Amniotic epithelial cell (primary cell): ENCODE measurements at places on chromosomes 1 and 21.
A peak's percentile ranks its signal among the peaks of the same experiment; 100 is the strongest.

DNA sequence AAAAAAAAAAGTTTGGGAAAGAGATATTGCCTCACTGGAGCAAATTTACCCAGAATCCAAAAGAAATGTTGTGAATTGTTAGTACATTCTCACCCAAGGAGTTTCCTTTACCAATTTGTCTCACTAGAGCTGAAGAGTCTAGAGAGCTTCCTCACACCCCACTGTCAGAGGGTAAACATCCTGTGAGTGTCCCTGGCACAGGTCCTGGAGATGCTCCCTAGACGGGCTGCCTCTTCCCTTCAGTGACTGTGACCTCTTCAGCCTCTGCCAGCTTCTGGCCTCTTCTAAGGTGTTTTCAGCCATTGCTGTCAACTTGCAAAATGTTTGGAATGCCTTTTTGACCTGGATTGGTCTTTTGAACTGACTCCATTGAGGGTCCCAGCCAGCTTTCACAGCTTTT, 159.4 kb downstream of the DHRS3 start:
- DNase-seq = no peak

DNA sequence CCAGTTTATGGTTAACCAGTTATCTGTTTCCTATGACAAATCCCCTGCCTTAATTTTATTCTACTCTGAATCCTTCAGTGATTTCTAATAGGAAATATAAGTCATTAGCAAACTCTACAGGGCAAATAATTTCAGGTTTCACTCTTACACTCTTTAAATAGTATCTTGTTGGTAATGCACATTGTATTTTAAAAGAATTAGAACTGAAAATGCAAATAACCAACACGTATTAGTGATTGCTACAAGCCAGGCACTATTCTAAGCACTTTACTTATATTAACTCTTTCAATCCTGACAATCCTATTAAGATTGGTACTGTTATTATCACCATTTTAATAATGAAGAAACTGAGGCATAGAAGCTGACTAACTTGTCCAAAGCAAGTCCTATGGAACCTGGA, 48.3 kb upstream of the LHX8 start:
- DNase-seq = no peak

DNA sequence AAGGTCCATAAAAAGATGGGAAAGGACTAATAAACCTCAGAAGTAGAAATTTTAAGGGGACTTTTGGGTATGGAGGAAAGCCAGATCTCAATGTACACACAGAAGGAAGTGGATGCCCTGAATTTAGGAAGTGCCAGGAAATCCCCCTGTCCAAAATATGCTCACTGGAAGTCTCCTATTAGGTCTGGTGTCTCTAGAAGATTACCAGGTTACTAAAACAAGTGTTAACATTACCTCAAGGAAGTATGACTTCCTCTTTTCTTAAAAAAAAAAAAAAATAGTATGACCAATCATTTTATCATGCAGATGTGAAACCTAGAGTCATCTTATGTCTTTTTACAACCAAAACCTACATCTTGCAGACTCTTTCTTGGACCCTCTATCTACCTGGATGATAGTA, 30.7 kb downstream of the CD58 start:
- DNase-seq = no peak

GRCh38 chr1:9705337-9706093, 54.0 kb downstream of the PIK3CD start:
- DNase-seq = peak; percentile 20

- DNase-seq = no peak
Measured at GRCh38 chr1:112911506-112912220, 44.3 kb downstream of the SLC16A1 start.

DNA sequence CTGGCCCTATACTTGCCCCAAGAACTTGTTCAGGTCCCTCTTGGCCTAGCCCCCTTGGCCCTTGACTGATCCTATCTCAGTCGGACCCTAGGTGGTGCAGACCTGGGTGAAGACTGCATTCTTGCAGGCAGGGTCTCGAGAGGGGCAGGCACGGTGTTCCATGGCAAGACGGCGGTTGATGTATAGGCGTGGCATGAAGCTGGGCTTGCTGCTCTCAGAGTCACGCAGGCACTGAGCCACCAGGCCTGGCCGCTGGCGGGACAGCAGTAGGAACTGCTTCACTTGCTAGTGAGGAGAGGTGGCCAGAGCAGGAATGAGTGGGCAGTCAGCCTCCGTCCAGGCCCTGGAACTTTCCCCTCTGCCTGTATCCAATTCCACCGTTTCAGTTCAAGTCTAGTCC, 3.8 kb downstream of the HECTD3 start:
- no peak for DNase-seq

DNA sequence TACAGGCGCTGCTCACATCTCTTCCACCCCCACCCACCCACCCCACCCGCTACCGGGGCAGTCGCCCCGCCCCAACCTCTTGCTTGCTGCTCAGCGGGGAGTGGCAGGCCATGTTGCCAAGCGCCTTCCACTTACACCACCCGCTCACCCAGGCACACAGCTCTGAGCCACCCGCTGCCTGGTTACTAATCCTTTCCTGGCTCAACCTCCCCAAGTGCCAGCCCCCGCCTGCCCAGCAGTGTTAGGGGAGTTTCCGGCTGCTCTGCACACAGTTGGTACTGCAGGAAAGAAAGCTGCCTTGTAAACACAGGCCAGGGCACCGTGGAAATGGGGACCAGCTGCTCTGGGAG, 56.2 kb downstream of the LACTBL1 start:
- DNase-seq = peak; percentile 7

- no peak for DNase-seq
Measured at GRCh38 chr1:203680765-203681164, 54.1 kb downstream of the ATP2B4 start.

GRCh38 chr1:54559771-54560231, 11.8 kb downstream of the ACOT11 start:
- no peak for DNase-seq

GRCh38 chr1:38132681-38133080, 86.1 kb upstream of the POU3F1 start:
- peak; percentile 38 for DNase-seq

DNA sequence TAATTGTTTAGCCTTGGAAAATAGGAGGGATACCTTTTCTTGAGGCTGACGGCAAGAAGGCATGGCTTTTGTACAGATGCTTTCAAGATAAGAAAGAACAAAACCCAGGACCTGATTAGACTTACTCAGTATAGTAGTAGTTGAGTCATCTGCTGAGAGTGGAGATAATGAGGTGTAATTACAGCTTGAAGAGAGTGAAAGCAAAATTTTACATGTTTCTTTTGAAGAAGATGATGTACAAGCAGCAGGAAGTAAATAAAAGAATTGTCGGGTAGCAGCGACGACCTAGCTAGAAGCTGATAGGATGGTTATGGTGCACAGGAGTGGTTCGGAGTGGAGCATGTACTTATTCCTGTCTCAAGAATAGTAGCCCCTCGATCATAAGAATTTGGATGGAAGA, 6.6 kb downstream of the ANGPTL1 start:
- peak; percentile 77 for DNase-seq

- DNase-seq = no peak
Measured at GRCh38 chr1:47405697-47406096, 10.4 kb upstream of the FOXE3 start.

DNA sequence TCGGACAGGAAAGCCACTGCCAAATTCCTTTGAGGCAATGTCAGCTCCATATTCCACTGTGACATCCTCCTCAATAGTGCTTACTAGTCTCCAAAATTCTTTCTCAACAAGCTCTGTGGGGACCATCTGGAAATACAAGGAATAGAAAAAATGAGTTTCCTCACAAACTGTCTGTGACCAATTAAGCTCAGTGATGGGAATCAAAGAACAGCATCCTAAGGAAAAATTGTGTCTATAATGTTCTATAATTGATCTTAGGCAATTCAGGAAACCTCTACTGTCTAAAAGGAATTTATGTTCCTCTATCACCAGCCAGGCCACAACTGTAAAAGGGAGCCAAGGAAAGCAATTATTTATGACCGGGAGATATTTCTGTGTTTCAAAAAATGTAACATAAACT, 46.1 kb upstream of the SYT2 start:
- DNase-seq = no peak

- DNase-seq = peak; percentile 80
Measured at GRCh38 chr1:50542362-50542761, 119.1 kb upstream of the DMRTA2 start.

- DNase-seq = no peak
Measured at GRCh38 chr21:36873513-36873912, 93.0 kb downstream of the HLCS start.

- peak; percentile 68 for DNase-seq
Measured at GRCh38 chr1:186531561-186532165, 70.7 kb upstream of the PDC start.

DNA sequence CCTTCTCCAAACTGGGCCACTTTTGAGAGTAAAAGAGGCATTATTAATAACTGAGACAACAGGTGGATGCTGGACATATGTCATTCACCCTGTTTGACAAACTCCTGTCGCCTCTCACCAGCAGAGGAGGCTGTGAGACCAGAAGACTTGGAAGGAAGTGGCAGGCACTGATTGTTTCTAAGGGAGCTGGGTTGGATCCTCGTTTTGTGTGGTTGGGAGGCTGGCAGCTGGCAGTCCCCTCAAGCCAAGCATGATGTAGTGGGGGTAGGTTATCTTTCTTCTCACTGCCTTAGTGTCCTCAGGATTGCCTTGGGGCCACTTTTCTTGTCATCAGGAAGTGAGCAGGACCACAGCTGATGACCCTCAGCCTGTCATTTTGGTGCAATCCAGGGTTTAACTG, 86.5 kb upstream of the KCNJ15 start:
- DNase-seq = peak; percentile 32

DNA sequence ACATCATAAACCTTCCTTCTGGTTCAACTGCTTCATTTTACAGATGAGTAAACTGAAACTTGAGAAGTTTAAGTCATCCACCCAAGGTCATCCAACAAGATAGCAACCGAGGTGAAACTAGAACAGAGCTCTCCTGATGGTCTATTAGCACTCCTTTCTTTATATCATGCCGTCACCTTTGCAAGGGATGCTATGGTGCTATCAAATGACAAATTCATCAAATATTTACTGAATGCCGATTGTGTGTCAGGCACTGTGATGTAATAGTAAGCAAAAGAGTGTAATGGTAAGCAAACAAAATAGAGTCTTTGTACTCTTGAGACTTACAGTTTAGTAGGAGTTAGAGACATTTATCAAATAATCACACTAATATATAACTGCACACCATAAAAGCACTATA, 14.0 kb upstream of the SGIP1 start:
- no peak for DNase-seq

DNA sequence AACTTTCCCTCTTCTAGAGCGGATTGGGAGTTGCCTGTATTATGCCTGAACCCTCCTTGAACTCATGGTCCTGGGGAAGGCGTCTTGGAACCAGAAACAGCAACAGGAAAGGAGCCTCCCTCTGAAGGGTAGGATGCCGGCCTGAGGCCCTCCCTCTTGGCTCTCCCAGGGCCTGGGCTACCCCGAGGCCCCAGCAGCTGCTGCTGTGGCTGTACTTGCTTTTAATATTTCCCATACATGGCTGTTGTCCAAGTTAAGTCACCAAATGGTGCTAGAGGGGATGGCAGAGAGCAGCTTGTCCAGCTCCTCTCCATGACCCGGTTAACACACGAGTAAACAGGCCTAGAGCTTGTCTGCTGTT, 10.5 kb downstream of the CHRNB2 start:
- no peak for DNase-seq

DNA sequence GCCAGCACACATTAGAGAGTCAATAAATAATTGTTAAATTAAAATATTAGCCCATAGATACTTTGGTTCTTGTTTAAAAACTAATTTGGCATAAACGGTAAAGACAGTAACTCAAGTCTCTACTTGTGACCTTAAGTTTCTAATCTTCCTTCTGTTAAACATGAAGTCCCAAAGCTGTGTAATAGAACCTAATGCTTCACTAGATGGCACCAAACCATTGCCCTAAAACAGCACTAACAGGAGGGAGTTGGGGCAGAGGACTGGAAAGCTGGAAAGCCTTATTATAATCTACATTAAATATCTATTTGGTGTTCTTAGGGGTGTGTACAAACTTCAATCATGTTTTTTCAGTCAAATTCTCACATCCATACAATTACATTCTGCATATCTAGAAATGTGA, 176.7 kb downstream of the OLFM3 start:
- peak; percentile 34 for DNase-seq

GRCh38 chr1:110798691-110799256, 74.2 kb upstream of the CD53 start:
- DNase-seq = no peak

- no peak for DNase-seq
Measured at GRCh38 chr1:194830387-194830786, 1644.0 kb upstream of the B3GALT2 start.

- DNase-seq = no peak
Measured at GRCh38 chr1:5720484-5720883, 271.7 kb downstream of the NPHP4 start.

GRCh38 chr21:42440187-42440792, 36.6 kb downstream of the UBASH3A start:
- no peak for DNase-seq

GRCh38 chr1:112800289-112800688, 85.2 kb upstream of the PPM1J start:
- no peak for DNase-seq

DNA sequence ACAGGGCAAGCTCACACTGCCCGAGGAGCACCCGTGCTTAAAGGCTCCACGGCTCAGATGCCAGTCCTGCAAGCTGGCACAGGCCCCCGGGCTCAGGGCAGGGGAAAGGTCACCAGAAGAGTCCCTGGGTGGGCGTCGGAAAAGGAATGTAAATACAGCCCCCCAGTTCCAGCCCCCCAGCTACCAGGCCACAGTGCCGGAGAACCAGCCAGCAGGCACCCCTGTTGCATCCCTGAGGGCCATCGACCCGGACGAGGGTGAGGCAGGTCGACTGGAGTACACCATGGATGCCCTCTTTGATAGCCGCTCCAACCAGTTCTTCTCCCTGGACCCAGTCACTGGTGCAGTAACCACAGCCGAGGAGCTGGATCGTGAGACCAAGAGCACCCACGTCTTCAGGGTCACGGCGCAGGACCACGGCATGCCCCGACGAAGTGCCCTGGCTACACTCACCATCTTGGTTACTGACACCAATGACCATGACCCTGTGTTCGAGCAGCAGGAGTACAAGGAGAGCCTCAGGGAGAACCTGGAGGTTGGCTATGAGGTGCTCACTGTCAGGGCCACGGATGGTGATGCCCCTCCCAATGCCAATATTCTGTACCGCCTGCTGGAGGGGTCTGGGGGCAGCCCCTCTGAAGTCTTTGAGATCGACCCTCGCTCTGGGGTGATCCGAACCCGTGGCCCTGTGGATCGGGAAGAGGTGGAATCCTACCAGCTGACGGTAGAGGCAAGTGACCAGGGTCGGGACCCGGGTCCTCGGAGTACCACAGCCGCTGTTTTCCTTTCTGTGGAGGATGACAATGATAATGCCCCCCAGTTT, 1.3 kb downstream of the CELSR2 start:
- no peak for DNase-seq

GRCh38 chr1:39474810-39475209, 16.6 kb upstream of the BMP8A start:
- no peak for DNase-seq
